GM06990 (cell line): ENCODE measurements at places on chromosomes 6 and 20.

DNA sequence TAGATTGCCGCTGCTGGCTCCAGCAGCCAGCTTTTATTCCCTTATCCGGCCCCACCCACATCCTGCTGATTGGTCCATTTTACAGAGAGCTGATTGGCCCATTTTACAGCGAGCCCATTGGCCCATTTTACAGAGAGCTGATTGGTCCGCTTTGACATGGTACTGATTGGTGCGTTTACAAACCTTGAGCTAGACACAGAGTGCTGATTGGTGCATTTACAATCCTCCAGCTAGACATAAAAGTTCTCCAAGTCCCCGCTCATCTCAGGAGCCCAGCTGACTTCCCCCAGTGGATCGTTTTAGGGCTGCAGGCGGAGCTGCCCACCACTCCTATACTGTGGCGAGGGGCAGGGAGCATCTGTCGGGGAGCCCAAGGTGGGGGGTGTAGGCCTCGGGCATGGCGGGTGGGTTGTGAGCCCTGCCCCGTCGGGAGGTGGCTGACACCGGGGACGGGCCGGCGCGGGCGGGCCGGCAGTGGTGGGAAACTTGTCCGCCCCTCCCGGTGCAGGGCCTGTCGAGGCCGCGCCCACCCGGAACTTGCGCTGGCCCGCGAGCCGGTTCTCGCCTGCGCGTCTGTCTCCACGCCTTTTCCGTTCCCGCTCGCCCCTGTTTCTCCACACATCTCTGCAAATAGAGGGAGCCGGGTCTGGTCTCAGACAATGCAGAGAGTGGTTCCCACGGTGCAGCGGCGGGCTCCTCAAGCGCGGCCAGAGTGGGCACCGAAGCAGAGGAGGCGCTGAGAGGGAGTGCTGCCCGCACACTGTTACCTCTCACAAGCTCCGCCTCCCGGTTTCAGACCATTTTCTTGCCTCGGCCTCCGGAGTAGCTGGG is 86.1 kb upstream of the STMND1 start:
- DNase-seq = peak; percentile 14

- DNase-seq = no peak
Observed at GRCh38 chr6:33124947-33125346, 49.2 kb downstream of the HLA-DPB1 start.

GRCh38 chr20:4791121-4791520 is 69.4 kb downstream of the PRND start:
- DNase-seq = no peak

GRCh38 chr20:12180107-12180661 is 262.5 kb downstream of the BTBD3 start:
- no peak for DNase-seq

- DNase-seq = no peak
Observed at GRCh38 chr6:133749427-133749826, 139.5 kb upstream of the TCF21 start.

- no peak for DNase-seq
Observed at GRCh38 chr6:74181471-74181870, 485.5 kb downstream of the CD109 start.

GRCh38 chr6:157814883-157815282 is 8.2 kb upstream of the SNX9 start:
- no peak for DNase-seq

DNA sequence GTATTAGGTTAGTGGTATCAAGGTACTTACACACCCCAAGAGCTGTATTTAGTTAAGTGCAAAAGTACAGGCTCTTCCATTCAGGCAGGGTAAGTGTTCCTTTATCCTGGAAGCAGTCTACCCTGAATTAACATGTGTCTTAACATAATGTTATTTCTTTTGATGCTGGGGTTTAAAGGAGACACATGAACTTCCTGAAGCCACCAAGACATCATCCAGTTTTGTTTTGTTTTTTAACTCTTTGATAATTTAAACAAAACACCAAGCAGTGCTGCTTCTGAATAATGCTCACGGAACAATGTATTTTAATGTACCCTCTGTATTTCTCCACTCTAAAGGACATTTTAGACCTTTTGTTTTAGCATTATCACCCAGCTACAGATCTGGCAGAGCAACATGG is 50.5 kb upstream of the PLCB4 start:
- DNase-seq = no peak

- DNase-seq = no peak
Observed at GRCh38 chr6:40986921-40987819, 51.9 kb downstream of the UNC5CL start.

DNA sequence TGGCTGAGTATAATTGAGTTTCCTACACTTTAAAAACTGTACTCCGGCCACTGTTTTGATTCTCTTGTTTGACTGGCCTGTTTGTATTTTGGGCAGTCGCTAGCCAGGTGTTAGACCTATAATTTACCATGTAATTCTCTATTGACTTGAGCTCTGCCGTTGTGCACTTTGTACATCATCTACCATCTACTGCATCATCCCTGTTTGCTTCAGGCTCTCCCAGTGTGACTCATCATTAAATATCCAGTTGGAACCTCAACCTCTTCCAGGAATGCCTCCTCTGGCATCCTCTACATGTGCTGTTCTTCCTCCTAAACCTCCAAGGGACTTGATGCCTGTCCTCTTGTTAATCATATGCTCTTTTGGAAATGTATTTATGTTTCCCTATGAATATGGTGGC is 72.3 kb downstream of the FARS2 start:
- DNase-seq = no peak

- no peak for DNase-seq
Observed at GRCh38 chr6:41636833-41637193, 1.5 kb upstream of the MDFI start.

GRCh38 chr6:157840776-157841175 is 17.7 kb downstream of the SNX9 start:
- no peak for DNase-seq

GRCh38 chr6:158487495-158487894 is 72.4 kb upstream of the TMEM181 start:
- DNase-seq = no peak

GRCh38 chr6:23591761-23592160 is 534.3 kb upstream of the NRSN1 start:
- DNase-seq = no peak

- no peak for DNase-seq
Observed at GRCh38 chr6:16181439-16182297, 52.8 kb downstream of the MYLIP start.

DNA sequence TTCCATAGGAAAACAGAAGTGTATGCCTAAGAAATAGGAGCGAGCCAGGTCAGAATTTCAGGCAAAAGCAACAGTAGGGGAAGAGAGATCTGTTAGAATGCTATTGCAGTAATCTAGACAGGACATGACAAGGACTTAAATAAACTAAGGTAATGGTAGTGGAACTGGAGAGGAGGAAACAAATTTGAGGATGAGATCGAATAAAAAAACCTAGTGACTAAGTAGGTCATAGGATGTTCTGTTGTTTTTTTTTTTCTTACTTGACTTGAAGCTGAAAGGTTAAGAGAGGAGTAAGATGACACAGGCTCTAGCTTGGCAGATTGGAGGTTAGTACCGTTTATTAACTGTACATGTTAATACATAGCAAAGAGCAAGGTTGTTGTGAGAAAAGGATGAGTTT is 28.6 kb downstream of the ORC3 start:
- DNase-seq = no peak

GRCh38 chr6:40844246-40844645 is 194.8 kb downstream of the UNC5CL start:
- no peak for DNase-seq

DNA sequence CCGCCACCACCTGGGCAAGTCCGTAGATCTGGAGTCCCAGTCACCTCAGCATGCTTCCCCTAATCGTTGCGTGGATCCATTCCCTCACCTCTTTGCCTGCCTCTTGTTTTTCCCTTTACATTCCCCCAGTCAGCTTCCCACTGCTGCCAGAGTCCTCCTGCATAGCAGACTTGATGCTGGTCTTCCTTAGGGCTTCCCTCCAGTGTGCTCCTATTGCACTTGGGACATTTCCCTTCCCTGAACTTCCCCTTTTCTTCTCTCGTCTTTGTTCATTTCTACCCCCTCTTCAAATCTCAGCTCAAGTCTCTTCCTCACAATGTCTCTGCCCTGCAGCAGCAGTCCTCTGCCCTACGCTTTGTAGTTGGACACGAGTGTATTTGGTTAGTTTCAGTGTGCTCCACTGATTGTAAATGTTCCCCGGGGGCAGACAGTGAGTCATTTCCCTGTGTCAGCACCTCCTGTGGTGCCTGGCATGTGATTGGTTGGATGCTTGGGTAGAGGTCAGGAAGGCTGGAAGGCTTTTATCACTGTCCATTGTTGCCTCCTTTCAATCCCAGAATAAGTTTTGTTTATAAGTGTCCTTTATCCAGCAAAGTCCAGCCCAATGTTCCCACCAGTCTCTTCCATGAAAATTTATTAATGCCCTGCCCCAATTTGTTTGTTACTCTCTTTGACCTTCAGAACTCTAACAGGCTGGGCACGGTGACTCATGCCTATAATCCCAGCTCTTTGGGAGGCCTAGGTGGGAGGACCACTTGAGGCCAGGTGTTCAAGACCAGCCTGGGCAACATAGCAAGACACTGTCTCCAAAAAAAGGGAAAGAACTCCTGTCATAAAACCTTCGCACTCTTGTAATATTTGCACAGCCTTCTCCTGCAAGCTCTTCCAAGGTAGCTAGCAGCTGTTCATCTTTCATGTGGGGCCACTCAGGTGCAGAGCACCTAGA is 38.3 kb downstream of the FAM120B start:
- DNase-seq = no peak

DNA sequence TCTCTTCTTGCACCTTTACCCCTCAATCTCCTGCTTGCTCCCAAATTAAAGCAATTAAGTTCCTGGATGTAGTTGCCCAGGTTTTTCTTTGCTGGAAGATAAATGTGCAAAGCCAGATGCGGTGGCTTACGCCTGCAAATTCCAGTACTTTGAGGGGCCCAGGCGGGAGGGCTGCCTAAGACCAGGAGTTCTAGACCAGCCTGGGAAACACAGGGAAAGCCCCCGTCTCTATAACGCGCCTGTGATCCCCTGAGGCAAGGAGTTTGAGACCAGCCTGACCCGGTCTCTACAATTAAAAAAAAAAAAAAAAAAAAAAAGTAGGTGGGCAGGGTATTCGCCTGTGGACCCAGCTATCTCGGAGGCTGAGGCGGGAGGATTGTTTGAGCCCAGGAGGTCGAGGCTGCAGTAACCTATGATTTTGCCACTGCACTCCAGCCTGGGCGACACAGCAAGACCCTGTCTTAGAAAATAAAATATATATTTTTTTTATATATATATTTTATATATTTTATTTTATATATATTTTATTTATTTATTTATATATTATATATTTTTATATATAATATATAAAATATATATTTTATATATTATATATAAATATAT is 461 bp upstream of the DCDC2 start:
- no peak for DNase-seq

DNA sequence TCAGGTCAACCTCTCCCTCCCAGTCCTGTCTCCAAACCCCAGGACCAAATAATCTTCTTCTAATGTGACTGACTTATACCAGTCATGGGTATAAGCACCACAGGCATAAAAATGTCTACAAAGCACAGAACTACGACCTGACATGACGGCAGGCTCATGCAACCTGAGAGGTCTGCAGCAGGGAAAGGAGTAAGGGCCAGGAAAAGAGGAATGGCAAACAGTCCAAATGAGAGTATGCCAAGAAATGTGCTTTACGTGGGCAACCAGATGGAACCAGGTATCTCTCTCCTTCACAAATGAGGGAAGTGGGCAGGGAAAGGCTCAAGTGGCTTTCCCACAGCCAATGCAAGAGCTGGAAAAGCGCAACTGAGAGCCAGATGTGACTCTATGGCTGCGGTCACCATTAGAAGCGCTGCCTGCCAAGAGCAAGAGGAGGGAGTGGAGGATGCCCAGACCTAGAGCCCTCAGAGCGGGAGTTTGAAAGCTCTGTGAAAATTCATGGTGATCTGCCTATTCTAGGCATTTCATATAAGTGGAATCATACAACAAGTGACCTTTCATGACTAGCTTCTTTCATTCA is 6.0 kb downstream of the APMAP start:
- DNase-seq = no peak

DNA sequence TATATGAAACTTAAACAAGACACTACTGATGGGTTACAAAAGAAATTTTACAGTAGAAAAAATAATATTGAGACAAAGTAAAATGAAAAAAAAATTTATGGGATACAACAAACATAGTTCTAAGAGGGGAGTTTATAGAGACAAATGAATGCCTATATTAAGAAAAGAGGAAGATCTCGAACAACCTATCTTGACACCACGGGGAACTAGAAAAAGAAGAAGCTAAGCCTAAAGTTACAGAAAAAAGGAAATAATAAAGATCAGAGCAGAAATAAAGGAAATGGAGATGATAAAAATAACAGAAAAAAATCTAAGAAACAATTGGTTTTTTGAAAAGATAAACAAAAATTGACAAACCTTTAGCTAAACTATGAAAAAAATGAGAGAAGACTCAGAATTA is 9.1 kb upstream of the ECHDC1 start:
- DNase-seq = no peak

DNA sequence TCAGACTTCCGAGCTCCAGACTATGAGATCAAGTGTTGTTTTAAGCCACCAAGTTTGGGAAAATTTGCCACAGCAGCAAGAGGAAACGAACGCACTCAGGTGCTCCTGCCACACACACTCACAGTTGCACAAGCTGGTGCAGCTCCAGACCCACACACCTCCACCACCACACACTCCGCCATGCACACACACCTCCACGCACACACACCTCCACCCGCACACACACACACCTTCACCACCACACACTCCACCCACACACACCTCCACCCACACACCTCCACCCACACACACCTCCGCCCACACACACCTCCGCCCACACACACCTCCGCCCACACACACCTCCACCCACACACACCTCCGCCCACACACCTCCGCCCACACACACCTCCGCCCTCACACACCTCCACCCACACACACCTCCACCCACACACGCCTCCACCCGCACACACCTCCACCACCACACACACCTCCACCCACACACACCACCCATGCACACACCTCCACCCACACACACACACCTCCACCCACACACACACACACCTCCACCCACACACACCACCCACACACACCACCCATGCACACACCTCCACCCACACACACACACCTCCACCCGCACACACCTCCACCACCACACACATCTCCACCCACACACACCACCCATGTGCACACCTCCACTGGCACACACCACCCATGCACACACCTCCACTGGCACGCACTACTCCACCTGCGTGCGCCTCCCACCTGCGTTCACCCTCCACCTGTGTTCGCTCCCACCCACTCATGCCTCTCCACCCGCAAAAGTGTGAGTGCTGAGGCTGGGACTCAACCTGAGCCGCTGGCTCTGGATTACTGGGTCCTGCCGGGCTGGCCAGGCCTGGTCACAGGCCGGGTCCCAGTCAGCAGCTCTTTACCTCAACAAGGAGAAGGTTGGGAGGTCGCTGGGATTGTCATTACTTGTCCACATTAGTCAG is 175.6 kb downstream of the BMP7 start:
- no peak for DNase-seq

DNA sequence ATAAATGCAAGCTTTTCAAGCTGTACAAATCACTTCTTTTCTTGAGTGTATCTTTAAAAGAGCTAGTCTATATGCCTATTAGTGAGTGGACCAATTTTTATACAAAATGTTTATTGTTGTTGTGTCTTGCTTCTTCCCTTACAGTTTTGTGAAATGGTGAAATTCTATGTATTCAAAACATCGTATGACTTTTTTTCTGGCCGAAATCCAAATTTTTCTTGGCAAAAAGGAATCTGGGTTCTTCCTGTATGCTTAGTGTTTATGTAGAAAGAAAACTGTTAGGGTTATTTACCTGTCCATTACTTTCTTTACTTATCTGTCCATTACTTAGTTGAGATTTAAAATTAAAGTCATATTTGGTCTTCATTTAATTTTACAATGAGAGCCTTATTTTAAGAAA is 153.9 kb downstream of the MMS22L start:
- no peak for DNase-seq

- no peak for DNase-seq
Observed at GRCh38 chr6:141261016-141261671, 871.6 kb upstream of the GJE1 start.
